Lower lobe of right lung (tissue), 2 donors: ENCODE measurements at places on chromosomes 1 and 21. TPM values are rescaled to one million over a fixed set of nuclear protein-coding genes. Genes with fewer than 3 reads are reported as not detected.

The CD5L gene
- 6.8 TPM for total RNA-seq

The SPRR4 gene
- total RNA-seq, result not detected

The PRRX1 gene
- 30.1 TPM for total RNA-seq

DNA sequence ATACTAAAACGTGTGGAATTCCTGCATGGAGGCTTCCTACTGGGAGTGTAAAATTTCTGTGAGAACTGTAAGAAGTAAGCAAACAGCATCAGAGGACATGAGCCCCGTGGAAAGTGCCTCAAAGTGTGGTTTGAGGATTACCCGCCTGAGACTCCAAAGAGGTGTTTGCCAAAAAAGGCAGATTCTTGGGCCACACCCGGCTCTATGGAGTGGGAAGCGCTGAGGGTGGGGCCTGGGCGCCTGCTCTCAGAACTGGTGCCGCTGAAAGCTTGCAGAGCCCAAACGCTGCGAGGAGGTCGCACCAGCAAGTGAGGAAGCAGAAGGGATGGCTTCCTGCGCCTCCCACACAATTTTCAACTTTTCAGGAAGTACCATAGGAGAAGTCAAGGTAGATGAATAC is 43.0 kb upstream of the PSEN2 start:
- H3K27me3 ChIP-seq, result no peaks in the 10 kb centered on the region
- H3K4me3 ChIP-seq, result peak overlapping the region; percentile 28
- peak overlapping the region; percentile 76 for H3K27ac ChIP-seq
- no peaks in the 10 kb centered on the region for H3K36me3 ChIP-seq
- peak; percentile 76 for DNase-seq

The UHMK1 gene
- total RNA-seq, result 56.4 TPM

The WNT9A gene
- total RNA-seq, result 7.0 TPM

- no peak overlapping the region for H3K4me3 ChIP-seq
- DNase-seq, result peak; percentile 60
- no peaks in the 10 kb centered on the region for H3K27me3 ChIP-seq
- H3K27ac ChIP-seq, result no peak overlapping the region
- H3K36me3 ChIP-seq, result no peaks in the 10 kb centered on the region
Measured at GRCh38 chr1:204350857-204351573, 8.7 kb downstream of the PLEKHA6 start.

DNA sequence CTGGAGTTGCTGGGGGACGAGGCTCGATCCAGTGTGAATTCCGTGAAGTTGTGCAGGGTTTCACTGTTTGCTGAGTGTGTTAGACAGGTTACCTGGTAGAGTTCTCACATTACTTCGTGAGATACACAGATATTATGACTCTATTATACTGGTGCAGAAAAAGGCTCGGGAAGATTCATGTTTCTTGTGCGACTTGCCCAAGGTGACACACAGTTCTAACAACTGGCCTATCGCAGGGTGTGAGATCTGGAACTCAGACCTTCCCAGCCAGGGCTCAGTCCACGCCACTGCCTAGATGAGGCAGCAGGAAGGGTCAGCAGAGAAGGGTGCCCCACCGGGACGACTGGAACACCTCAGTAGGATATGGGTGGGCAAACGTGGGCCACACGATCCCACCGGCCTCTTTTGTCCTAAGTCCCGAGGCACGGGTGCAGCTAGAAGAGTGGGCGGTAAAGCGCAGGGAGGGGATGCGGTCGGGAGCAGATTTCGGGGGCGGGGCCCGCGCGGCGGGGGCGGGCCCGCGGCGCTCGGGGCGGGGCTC is 296 bp upstream of the RNPEP start:
- H3K4me3 ChIP-seq, result peak overlapping the region; percentile 96
- peak overlapping the region; percentile 97 for H3K27ac ChIP-seq
- peak; percentile 84 for DNase-seq
- H3K36me3 ChIP-seq, result peaks cover 5% of the 10 kb centered on the region

GRCh38 chr1:159250638-159251216 is 46.1 kb downstream of the ACKR1 start:
- no peak overlapping the region for H3K27ac ChIP-seq
- no peaks in the 10 kb centered on the region for H3K36me3 ChIP-seq
- H3K4me3 ChIP-seq, result no peak overlapping the region
- no peaks in the 10 kb centered on the region for H3K4me1 ChIP-seq

GRCh38 chr1:78913950-78914349 is 92.6 kb downstream of the ADGRL4 start:
- no peaks in the 10 kb centered on the region for H3K4me1 ChIP-seq
- H3K4me3 ChIP-seq, result no peak overlapping the region
- no peak overlapping the region for H3K27ac ChIP-seq
- no peaks in the 10 kb centered on the region for H3K27me3 ChIP-seq
- no peaks in the 10 kb centered on the region for H3K36me3 ChIP-seq

The SHISA4 gene
- total RNA-seq, result 7.8 TPM
